Calu3 (cell line): ENCODE measurements at places on chromosomes 4 and X. TPM values are rescaled to one million over a fixed set of nuclear protein-coding genes. Genes with fewer than 3 reads are reported as not detected.

- H3K4me1 ChIP-seq = no peaks in the 10 kb centered on the region
- H3K4me3 ChIP-seq = no peak overlapping the region
- H3K36me3 ChIP-seq = no peaks in the 10 kb centered on the region
- DNase-seq = no peak
Measured at GRCh38 chrX:66677430-66677829, 38.6 kb upstream of the EDA2R start.

DNA sequence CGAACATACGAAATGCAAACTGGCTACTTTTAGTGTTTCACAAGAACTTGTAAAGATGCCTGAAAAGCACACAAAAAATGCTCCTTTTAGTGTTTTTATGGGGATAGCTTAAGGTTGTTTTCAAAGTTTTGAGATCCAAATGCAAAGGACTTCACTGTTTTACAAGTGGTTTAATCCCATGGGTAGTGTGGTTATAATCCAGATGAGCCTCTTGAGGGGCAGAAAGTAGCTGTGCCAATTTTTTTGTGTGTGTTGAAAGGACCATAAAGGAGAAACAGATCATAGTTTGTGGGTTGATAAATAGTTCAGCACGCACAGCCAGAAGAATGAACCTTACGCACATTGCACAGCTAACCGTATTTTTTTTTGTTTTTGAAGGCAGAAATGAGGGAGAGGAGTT, 126.9 kb upstream of the GIMD1 start:
- H3K4me1 ChIP-seq = no peaks in the 10 kb centered on the region
- no peak overlapping the region for H3K4me3 ChIP-seq
- no peak for DNase-seq
- no peaks in the 10 kb centered on the region for H3K36me3 ChIP-seq

DNA sequence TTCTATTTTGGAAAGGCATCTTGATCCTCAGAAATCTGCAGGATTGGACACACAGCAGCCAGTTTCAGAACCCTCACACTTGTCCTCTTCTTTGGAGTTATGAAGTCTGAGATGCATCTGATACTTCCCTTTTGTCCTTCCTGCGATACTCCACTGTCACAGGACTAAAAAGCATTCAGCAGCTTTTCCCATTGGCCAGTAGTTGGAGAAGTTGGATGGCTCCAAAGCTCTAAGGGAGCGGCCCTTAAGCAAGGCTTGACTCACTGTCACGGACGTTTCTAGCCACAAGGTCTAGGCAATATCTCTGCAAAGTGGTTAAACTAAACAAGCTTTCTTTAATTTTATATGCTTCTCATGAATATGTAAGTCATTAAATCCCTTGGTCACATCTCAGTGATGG, 417.0 kb downstream of the AFF2 start:
- H3K4me1 ChIP-seq = no peaks in the 10 kb centered on the region
- H3K4me3 ChIP-seq = no peak overlapping the region
- H3K27me3 ChIP-seq = no peaks in the 10 kb centered on the region
- no peak for DNase-seq
- H3K27ac ChIP-seq = no peak overlapping the region

DNA sequence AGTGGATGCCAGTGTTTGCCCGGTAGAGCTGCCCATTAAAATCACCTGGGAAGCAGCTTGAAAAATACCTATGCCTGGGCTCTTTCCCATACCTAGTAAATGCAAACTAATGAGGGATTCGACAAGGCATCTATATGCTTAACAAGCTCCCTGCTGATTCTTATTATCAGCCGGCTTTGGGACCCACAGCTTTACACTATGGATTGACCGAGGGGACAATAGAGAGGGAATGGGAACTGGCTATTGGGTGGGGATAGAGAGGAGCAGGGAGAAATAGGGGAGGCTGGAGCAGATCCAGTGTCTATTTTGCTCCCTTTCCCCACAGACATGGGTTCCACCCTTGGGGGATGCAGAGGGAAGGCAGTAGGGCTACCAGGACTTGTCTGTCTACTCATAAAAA, 103.1 kb upstream of the TEX13D start:
- DNase-seq = no peak
- no peak overlapping the region for H3K4me3 ChIP-seq
- H3K27me3 ChIP-seq = no peaks in the 10 kb centered on the region

DNA sequence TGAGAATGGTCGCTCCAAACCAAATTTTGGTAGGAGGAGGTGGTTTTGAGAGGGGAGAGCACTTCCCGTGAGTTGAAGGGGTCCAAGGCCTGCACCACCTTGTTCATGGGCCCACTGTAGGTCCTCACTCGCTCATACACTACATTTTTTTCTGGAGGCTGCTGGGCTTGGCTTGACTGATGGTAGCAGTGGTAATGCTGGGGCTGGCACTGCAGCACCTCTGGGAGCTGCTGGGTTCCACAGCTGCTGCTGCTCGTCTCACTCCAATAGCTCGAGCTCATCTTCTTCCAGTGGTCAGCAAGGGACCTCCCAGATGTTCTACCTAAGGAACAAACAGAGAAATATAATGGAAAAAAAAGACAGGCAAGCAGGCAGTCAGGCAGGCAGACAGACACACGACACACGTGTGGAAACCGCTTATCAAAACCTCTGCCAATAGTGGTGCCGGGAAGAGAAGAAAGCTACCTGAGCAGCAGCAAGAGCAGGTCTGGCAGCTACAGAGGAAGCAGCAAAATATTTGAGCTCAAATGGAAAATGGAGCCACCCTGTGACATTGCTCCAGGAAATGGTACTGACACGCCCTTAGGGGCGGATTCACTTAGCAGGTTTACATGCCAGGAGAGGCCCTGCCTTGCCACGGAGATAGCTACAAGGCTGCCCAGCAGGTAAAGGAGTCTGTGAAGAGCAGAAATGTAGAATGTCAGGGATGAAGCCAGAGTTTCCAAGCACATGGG, at the start of gene POF1B:
POF1B (minus strand) TSS at position 492 of the 734 bp plus-strand sequence; CDS start at position 281, 211 bp downstream.
- H3K27me3 ChIP-seq = no peaks in the 10 kb centered on the region
- H3K4me1 ChIP-seq = peaks cover 7% of the 10 kb centered on the region
- peak within 1 kb of the TSS; percentile 78 for H3K4me3 ChIP-seq

GRCh38 chr4:188663369-188663768, 524.1 kb downstream of the TRIML1 start:
- no peaks in the 10 kb centered on the region for H3K36me3 ChIP-seq
- H3K27ac ChIP-seq = no peak overlapping the region
- H3K4me3 ChIP-seq = no peak overlapping the region

DNA sequence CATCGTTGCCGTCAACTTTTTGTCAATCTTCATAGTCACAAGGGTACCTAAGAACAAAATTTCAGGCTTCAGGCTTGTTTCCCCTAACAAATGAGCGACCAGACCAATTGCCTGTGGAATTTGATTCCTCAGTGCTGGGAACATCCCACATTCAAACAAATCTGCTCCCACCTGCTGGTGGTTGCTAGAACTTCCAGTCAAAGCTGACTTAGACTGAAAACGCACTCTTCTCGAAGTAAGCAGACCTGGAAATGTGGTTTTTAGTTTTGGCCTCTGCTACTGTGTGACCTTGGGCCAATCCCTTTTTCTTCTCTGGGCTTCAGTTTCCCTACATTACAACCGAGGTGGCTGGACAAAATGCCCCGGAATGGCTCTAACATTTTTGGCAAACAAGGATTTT, 1.8 kb upstream of the GABRQ start:
- no peaks in the 10 kb centered on the region for H3K4me1 ChIP-seq
- peaks cover 63% of the 10 kb centered on the region for H3K27me3 ChIP-seq
- no peak overlapping the region for H3K4me3 ChIP-seq
- peak; percentile 56 for DNase-seq
- peaks cover 4% of the 10 kb centered on the region for H3K36me3 ChIP-seq

TMEM150C gene
- total RNA-seq = 0.98 and 1.4 TPM in 2 replicates

ENPP6 gene
- not detected in 2 replicates for total RNA-seq

CORIN gene
- total RNA-seq = 0.07 TPM in 1 of 2 replicates, not detected in the other
